ENCODE measurements at places on chromosomes 12 and 14.

DNA sequence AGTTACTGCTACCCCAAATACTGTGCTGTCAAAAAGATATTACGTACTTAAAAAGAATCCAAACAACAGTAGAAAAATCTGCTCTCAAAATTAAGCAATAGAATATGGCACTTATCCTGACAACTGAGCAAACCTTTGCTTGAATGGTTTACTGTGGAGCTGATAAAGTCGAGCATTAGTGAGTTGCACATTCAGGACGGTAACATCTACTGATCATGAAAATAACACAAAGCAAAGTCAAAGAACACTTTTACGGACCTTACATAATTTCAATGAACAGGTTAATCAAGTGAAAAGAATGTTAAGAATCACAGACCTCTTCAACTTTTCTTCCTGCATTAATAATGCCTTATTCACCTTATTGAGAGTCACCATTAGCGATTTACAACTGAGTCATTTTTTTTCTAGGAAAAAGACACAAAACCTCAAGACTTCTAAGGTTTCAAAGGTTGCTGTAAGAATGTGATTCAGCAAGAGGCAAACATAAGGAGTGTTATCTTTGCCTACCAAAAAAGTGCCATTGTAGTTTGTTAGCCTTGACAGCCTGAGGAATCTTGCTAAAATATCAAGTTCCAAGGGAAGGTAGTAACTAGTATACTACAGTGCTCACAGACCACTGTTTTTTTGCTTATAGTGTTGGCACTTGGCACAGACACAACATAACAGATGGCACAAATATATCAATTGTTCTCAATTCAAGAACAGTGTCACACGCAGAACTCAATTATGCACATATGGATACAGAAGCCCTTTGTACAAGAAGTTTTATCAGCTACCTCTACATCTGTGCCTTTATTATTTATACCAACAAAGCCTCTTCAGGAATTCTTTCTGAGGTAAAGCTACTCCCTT is 334.2 kb upstream of the RPL10L start:
- DNase-seq: no peak

DNA sequence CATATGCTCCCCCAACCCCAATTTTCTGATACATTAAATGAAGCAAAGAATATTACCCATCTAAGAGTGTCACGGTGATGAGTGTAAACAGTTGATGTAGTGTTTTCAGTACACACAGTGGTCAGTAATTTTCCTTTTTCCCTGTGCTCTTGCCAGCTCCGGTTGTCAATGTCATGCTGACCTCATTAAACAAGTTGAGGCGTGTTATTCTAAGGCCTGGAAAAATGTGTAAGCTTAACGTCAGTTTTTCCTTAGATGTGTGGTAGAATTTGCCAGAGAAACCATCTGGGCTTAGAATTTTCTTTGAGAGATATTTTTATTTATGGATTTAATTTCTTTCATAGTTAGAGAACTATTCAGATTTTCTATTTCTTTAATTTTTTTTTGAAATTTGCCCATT is 11.7 kb upstream of the SERPINA6 start:
- DNase-seq: no peak

DNA sequence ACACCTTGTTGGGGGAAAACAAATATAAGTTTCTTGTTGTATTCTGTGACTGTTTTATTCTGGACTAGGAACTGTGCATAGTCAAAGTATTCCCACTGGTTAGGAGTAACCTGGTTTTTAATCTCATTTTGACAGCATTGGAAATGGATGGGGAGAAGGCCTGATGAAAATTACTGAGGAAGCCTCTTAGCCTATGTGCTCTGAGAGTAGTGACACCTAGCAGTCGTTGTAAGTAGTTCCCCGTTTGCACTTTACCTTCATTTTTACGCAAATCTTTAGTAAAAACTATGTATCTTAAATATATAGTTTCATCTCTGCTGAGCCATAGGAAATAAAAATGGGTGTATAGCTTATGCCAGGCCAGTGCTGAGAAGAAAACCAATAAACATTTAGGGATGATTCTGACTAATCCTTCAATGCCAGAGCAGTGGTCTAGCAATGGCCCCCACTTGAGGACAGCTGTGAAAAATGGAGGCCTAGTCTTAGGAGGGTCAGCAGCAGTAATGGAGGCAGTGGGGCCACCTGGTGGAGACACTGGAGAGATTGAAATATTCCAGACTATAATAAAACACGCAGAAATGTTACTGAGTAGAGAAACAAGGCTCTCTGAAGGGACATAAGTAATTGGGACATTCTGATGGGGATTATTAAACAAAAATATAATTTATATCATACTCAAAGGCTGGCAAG is 133.2 kb upstream of the NOVA1 start:
- DNase-seq: no peak

GRCh38 chr12:117155278-117156060 is 34.8 kb downstream of the FBXO21 start:
- DNase-seq: peak; percentile 98

GRCh38 chr12:57046947-57047890 is 2.7 kb downstream of the MYO1A start:
- no peak for DNase-seq

- DNase-seq: no peak
Observed at GRCh38 chr12:58773986-58774385, 146.3 kb downstream of the LRIG3 start.

DNA sequence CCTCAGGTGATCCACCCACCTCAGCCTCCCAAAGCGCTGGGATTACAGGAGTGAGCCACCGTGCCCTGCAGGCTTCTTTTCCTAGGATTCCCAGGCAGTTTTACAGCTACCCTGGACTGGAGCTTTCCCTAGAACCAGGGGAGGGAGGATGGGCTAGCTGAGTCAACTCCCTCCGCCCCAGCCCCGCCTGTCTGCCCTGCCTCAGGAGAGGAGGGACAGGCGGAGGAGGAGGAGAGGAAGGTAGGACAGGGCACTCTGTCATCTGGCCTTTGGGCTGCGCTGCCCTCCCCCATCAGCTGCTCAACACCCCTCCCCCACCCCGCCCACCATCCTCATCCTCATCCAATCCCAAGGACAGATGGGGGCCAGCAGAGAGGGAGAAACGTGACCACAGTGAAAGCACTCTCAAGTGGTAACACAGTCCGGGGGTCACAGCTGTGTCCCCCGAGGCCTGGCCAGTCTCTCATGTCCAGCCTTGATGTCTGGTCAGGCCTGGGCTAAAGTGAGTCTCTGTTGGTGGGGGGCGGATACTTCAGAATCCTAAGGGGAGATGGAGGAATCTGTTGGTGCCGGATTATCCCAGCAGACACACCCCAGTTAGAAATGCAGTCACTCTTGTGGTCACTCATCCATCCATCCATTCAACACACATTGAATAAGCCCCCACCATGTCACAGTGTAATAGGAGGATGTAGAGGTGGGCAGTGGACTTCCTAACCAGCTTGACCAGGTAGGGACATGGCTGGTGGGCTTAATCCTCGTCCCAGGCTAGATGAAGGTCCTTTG is 12.3 kb downstream of the FIGNL2 start:
- DNase-seq: no peak

- no peak for DNase-seq
Observed at GRCh38 chr12:47802312-47802711, 17.4 kb downstream of the HDAC7 start.

DNA sequence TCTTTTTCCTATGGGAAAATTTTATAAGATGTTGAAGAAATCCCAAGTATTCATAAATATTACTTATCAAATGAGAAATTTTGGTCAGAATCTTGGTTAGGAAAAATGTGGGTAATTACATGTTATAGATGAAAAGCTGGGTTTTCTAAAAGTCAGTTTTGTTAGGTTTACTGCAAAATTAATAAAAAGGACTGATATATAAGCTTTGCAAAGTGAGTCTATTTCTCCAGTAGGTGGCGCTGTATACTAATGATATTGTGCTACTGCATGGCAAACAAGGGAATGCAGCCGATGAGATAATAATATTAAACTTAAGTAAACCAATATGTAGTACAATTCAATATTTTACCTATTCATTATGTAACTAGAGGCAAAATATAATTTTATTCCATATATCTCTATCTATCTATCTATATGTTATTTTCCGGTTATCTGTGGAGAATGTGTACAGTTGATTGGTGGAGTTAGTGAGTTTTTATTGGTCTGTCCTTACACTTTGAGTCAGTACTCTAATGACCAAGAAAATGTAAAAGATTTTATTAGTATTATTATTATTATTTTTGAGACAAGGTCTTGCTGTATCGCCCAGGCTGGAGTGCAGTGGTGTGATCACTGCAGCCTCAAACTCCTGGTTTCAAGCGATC is 32.9 kb downstream of the MIPOL1 start:
- DNase-seq: no peak

DNA sequence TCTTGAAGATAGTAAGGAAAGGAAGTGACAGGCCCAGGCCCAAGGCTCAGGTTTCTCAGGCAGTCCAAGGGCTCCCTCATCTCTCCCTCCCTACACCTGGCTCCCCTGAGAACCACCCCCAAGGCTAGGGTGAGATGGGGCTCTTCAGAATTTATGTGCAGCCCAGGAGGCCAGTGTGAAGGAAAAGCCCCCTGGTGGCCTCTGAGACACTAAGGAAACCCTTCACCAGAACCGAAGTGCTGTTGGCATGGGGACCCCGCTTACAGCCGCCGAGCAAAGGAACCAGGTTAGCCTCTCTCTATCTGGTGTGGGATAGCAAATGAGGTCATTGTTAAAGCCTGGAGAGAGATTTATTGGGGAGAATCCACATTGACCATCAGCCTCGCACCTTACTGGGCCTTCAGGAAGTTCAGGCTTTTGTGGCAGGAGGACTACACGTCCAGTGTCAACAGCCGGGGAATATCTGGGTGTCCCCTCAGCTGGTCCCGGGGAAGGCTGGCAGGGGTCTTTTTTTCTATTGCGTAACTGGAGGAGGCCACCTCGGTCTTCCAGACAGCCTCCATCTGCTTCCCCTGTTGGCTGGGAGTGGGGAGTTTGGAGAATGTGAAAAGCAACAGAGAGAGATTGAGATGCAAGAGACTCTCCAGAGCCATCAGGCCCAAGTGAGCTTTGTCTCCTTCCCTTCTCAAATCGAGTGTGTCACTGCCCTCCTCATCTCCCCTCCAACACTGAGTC is 18.1 kb downstream of the FAM186B start:
- no peak for DNase-seq

- DNase-seq: no peak
Observed at GRCh38 chr12:111434680-111435338, 29.1 kb downstream of the SH2B3 start.
